ENCODE measurements at places on chromosomes 13 and 19.

DNA sequence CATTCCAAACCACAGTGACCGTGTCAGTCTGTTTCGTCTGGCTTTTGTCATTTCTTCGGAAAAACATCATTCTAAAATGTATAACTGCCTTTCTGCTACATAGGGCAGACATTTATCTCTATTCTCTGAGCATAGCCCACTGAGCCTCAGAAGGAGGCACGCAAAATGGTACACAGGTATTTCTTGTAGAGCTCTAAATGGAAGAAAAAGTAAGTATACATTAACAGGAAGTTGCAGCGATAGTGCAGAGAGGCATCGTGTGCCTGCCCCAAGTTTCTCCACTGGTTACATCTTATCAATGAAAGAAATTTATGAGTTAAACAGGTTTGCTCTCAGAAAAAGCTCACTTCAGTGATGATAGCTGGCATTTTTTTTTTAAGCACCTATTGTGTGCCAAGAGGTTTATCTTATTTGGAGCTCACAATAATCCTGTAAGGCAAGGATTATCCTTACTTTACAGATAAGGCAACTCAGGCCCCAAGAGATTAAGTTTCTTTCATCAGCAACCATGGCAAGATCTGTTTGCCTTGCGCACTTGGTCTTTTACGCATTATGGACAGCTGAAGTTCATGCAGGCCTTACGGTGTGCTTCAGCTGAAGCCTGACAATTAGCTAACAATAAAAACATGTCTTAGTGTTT lies 1.2 kb upstream of the RCBTB2 start:
- DNase-seq, result no peak

DNA sequence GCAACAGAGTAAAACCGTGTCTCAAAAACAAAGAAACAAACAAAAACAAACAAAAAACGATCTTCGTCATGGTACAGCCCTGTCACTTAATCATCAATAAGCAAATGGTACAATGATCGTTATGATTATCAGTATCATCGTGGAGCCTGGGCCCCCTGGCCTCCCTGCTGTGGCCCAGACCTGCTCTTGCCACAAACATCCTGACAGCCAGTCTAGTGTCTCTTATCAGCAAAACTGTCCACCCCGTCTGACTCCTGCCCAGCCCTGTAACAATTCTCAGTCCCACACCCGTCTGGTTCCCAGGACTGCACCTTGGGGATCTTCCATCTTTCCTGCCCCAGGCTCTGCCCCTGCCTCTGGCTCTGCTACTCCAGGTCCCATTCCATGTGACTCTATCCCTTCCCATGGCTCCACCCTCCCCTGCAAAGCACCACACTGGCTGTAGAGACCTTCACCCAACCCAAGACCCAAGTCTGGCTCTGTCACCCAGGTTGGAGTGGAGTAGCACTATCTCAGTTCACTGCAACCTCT lies 5.7 kb downstream of the ZNF653 start:
- no peak for DNase-seq

DNA sequence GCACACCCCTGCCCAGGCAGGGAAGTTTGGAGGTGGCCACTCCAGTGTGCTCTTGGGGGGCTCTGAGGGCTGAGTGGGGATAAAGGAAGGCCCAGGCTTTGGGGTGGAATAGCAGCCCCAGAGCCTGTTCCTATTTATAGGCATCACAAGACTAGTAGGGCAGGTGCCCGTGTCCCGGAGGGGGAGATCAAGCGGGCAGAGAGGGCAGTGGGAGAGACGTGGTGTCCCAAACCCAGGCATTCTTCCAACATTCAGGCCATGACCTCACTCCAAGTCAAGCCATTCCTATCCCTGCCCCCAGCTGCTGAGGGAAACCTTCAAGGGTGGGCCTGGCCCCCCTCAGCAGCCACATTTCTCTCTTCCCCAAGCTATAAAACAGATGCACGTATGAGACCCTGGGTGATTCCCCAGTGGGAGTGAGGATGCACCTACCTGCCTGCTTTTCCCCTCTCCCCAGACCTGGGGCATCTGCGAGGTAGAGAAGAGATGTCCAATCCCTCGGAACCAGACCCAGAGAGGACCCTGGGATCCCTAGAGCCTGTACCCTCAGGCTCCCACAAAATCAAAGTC lies 3.9 kb downstream of the WIZ start:
- no peak for DNase-seq

- DNase-seq, result no peak
Measured at GRCh38 chr19:7505682-7506384, 10.1 kb upstream of the ZNF358 start.

DNA sequence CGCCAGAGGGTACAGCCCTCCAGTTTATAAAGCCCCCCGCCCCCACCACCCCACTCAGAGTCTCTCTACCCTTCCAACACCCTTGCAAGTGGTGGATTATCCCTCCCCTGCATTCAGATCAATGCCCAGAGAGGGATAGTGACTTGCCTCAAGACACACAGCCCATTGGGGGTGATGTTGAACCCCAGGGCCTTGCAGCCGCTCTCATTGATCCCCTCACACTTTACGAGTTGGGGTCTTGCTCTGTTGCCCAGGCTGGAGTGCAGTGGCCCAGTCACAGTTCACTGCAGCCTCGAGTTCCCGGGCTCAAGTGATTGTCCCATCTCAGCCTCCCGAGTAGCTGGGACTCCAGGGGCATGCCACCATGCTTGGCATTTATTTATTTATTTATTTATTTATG lies 11.2 kb downstream of the TLE2 start:
- no peak for DNase-seq

DNA sequence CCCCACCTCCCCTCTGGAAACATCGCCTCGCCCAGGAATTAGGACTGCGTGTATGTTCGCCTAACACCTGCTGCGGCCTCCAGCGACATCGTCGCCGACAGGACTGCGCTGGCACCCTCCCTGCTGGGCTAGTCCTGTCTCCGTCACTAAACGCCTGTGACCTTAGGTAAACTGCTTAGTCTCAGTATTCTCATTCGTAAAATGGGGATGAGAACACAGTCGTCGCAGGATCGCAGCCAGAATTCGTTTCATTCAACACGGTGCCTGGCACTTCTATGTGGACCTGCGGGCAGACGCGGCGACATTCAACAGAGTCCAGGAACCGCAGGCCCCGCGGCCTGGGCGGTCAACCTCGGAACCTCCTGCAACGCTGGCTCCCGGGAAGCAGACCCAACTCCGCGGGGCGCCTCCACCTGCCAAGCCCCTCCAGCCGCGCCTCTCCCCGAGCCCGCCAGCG lies 485 bp downstream of the CRYL1 start:
- DNase-seq, result no peak

GRCh38 chr13:23696610-23697009 lies 126.4 kb downstream of the TNFRSF19 start:
- DNase-seq, result no peak

DNA sequence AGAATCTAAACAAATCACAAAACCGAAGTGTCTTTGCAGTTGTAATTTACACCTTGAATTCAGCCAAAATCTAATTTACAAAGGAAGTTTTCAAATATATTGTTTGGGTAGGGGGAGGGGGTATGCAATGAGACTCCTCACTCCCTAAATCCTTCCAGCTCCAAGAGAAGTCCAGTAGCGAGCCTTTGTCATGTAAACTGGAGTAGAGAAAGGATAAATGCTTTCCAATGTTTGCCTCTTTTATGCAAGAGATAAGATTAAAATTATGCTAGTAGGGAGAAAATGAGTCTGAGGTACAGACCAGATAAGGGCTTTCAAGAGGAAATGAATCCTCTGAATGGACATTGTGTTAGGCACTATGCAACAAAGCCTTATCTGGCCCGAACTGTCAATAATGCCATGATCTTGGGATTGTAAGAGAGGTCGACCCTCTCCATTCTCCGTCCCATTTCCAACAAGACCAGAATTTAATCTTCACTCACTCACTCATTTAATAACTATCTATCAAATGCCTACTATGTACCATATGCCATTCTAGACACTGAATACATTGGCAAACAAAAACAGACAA lies 199.2 kb downstream of the LACC1 start:
- no peak for DNase-seq

- DNase-seq, result no peak
Measured at GRCh38 chr13:113433391-113433916, 19.8 kb downstream of the ADPRHL1 start.

- DNase-seq, result no peak
Measured at GRCh38 chr13:75838366-75839005, 202.4 kb downstream of the LMO7 start.

GRCh38 chr13:105952973-105953290 lies 582.5 kb downstream of the EFNB2 start:
- no peak for DNase-seq

DNA sequence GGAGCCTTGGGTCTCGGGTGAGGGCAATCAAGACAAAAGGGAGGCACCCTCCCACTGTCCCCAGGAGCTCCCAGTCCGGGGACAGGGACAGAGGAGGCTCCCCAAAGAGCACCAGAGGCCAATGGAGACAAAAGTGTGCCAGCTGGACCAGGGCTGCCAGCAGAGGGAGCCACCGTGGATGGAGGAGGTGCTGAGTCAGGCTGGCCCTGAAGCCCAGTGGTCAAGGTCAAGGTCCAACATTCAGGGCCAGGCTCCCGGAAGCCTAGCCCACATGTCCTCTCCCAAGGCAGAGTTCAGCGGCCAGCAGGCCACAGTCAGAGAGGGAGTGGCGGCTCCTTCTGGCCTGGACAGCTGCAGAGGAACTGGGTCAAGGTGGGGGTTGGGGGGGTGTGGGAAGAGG lies 8.4 kb downstream of the COL5A3 start:
- no peak for DNase-seq

DNA sequence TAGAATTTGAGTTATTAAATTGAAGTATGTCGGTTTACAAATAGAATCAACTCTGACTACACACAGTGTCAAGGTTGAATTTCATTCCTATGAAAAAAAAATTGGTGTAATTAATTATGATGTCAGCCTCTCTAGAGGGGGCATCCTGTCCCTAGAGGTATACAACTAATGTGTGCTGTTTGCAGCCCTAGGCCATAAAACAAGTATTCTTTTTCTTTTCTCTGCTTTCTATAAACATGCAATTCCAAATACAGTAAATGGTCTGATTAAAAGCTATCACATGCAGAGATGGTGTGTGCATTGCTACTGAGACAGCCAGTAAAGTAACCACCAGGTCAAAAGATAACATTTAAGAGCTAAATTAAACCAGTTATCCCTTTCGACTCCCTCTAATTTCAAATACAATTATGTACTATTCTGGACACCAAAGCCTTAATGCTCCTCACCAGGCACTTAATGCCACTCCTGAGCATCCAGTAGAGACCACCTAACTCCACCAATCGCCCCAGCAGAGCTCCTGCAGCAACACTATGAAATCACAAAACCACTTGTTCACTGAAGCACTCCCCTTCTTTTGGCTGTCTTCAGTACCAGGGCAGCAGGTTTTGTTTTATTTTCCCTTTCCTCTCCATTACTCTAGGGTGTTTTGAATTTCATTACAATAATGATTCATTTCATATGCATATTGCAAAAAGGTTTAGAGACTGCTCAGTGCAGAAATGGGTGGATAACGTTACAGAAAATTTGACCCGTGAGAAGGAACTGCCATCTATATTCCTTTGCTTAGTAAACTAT lies 426.9 kb downstream of the PCDH9 start:
- DNase-seq, result no peak

GRCh38 chr13:29428310-29429181 lies 166.9 kb downstream of the SLC7A1 start:
- DNase-seq, result no peak

DNA sequence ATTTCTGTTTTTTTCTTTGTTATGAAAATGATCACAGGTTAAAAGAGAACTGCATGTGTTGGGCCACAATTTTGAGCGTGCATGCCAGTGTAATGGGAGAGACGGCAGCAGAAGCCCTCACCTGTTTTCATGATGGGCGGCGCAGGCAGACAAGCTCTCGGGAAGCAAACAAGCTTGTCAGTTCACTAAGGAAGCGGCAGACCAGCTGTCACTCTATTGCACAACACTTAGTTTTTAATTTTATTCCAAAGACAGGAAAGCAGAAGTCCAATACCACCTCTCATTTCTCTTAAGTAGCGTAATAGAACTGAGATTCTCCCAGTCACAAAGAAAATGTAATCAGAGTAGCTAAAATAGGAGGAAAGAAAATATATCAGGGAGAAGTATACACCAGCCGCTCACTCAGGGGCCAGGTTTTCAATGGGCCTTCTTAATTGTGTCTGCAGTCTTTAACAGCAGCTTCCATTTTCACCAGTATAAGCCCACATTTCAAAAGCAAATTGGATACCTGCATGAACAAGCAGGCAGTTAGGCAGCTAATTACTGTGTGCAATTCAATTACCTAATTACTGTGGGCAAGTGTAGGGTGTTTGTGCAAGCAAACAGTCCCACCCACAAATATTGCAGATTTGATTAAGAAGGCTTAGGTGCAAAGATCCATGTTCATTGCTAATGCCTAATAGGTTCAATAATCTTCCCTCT lies 711.4 kb downstream of the DIAPH3 start:
- DNase-seq, result no peak

- no peak for DNase-seq
Measured at GRCh38 chr19:2983351-2984214, 6.2 kb downstream of the TLE6 start.

Measured in activated CD4-positive, alpha-beta T cell treated with anti-CD3 and anti-CD28 coated beads, Interleukin-2, amount 50 U/mL, for 24 hours (primary cell).